ENCODE measurements at places on chromosomes 2 and 18.

DNA sequence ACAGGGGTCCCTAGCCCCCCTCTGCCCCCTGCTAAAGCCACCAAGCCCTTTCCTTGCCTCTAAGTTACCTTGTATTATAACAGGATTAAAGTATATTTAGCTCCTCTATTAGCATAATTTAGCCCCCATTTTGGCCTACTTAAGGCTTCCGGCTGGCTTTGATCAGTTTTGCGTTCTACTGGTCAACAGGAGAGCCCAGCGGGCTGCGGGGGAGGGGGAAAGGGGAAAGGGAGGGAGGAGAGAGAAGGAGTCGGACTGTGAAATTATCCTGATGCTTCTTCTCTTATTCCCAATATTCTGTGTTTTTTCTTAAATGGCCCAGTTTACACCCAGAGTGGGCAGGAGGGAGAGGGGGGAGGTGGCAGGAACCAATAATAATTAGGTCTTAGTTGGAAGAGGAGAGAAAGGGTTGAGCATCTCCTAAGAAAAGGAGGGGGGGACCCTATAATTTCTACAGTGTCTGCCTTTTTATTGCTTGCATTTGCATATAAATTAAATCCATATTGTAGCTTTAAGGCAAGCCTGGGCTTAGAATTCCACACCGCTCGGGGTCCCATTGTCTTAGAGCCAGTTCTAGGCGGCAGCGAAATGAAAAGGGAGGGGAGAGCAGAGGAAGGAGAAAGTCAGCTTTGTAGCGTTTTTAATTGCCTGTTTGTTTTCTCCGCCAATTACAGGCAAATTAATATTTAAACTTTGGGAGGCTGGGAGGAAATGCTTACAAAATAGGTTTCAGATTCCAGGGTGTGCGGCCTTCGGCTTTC is 39.6 kb downstream of the EN1 start:
- DNase-seq = no peak

DNA sequence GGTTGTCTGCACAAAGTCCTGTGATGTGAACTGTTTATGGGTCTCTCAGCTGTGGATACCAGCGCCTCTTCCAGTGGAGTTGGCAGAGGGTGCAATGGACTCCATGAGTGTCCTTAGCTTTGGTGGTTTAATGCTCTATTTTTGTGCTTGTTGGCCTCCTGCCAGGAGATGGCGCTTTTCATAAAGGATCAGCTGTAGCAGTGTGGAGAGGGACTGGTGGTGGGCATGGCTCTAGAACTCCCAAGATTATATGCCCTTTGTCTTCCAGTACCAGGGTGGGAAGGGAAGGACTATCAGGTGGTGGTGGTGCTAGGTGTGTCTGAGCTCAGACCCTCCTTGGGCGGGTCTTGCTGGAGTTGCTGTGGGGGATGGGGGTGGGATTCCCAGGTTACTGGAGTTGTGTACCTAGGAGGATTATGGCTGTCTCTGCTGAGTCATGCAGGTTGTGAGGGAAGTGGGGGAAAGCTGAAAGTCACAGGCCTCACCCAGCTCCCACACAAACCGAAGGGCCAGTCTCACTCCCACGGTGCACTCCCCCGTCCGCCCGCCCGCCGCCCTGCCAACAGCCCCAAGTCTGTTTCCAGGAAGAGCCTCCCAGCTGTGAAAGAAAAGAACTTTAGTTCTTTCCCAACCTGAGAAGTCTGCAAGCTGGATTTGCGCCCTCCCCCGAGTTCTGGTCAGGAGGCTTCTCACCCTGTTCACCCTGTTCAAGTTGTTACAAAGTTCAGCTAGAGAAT is 108.1 kb downstream of the MARCO start:
- DNase-seq = peak; percentile 65

DNA sequence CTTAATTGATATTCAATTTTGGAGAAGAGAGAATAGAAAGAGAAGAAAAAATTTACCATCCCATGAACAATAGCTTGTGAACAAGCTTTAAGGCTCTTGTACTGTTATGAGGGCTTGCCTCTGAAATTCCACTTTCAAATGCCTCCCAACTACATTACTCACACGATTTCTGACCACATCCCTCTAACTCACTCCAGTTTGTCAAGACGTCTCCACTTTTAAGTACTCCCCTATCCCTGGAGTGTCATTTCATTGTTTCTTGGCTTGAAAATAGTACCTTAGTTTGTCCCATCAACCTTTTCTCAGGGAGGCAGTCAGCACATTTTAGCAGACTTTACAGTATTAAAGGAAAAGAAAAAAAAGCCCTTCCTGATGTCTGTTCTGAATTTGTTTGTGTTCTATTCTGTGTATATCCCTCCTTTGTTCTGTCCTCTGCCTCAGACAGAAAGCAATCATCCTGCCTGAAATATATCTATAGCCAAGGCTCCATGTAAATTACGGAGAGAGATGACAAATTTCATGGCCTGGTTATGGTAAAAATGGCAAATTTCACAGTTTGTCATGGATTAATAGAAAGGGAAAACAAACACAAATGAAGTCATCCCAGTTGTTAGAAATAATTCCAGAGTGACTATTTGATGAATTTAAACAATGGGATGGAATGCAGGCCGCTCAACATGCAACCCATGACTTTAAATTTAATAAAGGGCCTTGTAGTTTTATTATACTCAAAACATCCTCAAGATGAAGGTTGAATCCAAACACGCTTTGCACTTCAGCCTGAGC is 228.8 kb downstream of the ETAA1 start:
- no peak for DNase-seq

DNA sequence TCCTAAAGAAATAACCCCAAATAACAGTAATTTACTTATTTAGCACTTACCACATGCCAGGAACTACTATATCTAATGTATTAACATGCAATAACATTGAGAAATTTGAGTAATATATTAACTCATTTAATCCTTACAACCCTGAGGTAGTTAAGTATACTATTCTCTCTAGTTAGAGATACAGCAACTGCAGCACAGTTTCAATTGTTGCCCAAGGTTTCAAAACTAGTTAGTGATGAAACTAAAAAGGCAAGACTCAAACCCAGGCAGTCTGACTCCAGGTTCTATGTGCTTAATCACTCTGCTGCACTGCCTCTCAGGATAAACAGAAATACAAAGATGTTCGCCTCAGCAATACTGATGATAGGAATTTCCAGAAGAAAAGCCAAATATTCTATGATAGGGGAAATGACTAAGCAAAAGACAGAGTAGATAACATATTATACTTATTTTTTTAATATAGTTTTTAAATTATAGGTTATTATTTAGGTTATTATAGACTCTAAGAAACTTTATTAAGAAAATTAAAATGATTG is 88.0 kb downstream of the SS18 start:
- no peak for DNase-seq

DNA sequence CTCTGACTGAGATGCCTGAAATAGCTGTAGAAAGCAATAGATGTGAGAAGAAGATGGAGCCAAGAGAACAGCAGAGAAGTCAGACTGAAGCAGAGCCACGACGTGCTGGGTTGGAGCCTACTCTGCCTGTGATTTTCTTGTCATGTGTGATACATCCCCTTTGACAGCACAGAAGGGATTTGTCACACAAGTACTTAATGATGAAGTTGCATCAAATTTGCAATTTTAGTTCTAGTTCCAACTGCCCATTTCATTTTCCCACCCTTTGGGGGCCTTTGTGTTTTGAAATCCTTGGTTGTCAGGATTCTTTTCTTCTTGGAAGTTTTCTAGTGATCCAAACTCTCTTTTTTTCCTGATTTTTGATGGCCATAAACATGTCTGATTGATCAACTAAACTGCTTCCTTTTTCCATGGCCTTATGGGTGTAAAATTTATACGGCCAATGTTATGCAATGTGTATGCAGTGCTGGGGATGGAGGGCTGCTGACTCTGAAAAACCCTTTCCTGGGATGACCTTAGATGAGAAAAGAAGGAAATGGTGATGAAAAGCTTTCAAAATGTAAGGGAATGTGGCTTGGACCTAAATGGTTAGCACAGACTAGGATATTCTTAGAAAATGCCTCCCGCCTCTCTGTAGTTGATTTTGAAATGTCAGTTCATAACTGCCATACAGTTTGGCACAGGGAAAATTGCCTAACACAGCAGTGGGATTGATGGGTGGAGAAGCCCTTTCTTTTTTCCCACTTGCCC is 9.6 kb upstream of the B3GNT2 start:
- DNase-seq = peak; percentile 70

- DNase-seq = no peak
Measured at GRCh38 chr2:212921711-212922110, 229.7 kb downstream of the IKZF2 start.

GRCh38 chr2:10300997-10301940 is 1.4 kb upstream of the HPCAL1 start:
- no peak for DNase-seq
